ENCODE measurements at places on chromosomes 12 and 14.

- no peak for DNase-seq
These were observed 181.3 kb upstream of the SLC38A2 start for GRCh38 chr12:46553911-46554310.

DNA sequence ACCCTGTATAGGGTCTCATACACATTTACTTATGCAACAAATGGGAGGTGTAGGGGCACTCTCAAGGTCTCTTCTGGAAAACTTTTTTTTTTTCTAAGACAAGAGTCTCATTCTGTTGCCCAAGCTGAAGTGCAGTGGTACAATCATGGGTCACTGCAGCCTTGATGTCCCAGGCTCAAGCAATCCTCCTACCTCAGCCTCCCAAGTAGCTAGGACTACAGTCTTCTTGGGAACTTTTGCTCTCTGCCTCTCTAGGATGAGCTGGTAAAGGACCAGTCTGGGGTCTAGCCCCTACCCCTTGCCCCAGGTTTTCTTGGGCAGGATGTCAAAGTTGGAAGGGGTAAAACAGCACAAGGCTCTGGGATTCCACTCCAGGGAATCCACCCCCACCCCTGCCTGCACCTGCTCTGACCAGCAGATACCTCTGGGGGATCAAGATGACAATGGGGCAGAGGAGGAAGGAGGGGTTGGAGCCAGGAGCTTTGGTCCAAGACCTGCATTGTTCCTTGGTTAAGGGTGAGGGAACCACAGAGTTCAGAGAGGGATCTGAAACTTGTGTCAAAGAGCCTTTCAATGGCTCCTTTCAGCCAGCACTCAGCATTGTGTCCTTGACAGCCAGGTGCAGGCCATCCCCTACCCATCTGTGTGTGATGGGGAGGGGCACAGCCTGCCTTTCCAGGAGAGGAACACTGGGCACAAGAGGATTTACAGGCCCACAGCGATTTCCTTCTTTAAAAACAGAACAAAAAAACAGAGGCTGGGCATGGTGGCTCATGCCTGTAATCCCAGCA, 12.2 kb downstream of the CTDSP2 start:
- no peak for DNase-seq

DNA sequence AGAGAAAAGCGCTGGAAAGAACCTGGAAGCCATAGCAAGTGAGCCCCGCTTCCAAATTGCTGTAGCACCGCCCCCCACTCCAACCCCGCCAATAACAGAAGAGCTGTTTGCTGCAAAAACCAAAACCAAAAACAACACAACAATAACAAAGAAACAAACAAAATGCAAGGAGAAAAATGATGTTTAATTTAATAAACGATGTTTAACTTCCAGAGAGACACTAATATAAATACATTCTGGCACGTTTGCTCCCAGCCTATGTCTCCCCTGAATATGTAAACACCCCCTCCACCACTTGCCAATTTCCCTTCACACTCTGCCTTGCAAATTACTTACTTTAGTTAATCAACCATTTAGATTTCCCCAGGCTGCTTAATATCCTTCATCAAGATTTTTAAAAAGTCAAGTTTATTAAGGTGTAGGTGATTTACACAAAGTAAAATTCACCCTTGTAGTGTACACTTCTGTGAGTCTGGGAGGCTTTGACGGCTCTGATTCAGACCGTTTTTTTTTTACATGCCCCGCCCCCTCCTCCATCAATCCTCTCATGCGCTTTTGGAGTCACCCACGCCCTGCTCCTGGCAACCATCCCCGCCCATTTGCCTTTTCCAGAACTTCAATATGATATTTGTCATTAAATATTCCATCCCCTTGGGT, 482 bp upstream of the IFI27L2 start:
- DNase-seq, result no peak

- no peak for DNase-seq
These were observed 565 bp downstream of the CCDC77 start for GRCh38 chr12:402029-402389.

DNA sequence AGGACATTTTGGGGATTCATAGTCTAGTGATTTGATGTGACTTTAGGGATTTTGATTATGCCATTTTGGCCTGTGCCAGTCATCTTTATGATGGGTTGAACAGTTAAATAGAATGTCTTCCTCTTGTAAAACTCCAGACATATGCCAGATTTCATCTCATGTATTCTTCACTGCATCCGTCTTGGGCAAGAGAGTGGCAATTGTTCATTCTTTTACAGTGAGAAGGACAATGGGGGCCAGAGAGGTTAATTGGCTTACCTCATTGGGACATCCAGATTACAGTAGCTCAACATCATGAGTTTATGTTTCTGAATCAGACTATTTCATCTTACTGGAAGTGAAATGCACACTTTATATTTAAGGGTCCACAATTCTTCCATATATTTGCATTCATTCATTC, 108.2 kb upstream of the SLC38A2 start:
- DNase-seq, result no peak

- DNase-seq, result no peak
These were observed 67.9 kb downstream of the NOS1 start for GRCh38 chr12:117293510-117293909.

DNA sequence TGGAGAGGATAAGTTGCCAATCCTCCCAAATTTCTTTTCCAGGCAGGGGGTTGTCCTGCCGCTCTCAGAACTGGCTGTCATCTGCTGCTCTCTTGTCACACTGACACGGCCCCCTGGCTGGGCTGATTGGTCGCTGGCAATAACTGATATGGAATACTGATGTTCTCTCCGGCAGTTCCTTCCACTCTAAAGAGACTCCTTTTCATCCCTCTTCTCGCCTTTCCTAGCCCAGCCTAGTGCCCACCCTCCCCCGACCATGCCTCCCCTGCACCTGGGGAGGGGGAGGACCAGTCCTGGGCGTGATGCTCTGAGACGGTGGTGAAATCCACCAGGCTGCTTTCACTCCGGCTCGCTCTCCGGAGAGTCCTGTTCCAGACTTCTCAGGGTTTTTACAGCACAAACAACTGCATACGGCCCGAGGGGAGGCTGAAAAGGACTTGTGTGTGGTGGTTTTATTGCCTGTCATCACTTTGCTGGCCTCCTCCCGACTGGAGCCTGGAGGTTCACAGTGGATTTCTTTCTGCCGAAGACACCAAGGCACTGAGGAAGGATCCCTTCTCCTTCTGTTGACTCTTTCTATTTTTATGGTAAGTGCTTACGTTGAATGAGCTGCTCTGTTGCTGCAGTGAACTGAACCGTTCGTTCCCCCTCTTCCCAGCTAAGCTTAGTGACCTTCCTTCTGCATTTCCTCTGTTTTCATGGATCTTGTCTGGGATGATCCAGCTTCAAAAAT, at the start of gene ANO4:
Gene ANO4, plus strand, starts transcription at position 336 of the 733 bp plus-strand sequence. CDS start 107,010 bp downstream, outside the sequence.
- no peak for DNase-seq

DNA sequence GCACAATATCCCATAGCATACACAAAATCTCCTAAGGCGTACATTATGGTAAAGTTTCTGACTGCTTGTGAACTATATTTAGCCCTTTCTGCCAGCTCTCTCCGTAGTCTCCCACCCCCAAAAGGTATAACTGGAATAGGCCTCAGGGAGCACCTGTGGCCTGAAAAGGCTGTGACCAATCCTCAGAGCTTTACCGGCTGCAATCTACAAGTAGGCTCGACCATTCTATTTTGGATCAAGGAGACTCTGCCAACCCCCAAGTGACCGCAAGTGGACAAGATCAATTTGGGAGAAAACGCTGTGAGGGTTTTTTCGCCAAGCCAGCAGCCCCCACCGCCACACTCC, 1.2 kb downstream of the PPTC7 start:
- no peak for DNase-seq

GRCh38 chr14:102103062-102103695, 16.3 kb upstream of the HSP90AA1 start:
- no peak for DNase-seq

DNA sequence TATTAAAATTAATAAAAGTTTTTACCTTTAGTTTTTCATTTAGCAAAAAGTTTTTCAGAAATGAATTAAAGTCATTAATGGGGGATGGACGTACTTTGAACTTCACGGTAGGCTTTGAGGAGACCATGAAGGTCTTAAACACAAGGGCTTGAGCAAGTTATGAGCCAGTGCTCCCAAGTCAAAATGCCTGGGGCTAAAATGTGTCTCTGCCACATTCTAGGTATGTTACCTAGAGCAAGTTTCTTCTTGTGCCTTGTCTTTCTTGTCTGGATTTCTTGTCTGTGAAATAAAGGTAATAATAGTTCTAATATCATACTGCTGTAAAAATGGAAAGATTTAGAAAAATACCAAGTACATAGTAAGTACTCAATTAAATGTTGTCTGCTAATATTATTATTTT, 132.7 kb upstream of the USP15 start:
- DNase-seq, result no peak

- DNase-seq, result no peak
These were observed 183.8 kb upstream of the ARHGAP5 start for GRCh38 chr14:31893221-31893757.

DNA sequence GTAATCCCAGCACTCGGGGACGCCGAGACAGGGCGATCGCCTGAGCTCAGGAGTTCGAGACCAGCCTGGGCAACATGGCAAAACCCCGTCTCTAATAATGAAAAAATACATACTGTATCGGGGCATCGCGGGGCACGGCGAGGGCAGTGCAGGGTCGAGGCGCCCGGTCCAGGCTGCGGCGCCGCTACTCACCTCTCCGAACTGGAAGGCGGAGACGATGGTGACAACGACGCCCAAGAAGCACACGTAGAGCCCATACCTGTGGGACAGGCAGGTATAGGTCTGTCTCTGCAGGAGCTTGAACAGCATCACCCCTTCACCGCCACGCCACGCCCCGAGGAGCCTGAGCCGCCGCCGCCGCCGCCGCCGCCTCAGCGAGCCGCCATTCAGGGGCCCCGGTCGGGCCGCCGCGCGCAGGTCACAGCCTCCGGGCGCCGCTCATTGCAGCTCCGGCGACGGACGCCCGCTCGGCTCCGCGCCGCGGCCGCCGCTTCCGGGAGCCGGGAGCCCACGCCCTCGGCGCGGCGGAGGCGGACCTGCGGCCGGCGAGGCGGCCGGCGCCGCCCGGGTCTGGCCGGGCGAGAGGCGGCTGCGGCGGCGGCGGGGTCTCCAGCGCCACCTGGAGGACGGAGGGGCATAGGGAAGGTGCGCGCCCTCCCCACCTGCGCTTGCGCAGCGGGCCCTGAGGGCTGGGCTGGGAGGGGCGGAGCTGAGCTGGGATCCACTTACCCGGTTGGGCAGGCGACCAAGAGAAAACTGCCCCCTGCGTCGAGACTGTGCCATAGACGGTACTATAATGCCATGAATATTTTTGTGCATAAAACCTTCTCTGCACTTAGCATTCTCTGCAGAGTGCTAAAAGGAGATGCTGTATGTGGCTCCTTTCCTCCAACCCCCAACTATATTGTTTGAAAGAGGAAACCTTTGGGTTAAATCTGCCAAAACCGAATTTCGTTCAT, at the start of gene GNPTAB:
Gene GNPTAB, minus strand, starts transcription at position 593 of the 959 bp plus-strand sequence. Its CDS starts 284 bp downstream, at position 309.
- DNase-seq, result peak; percentile 82

- DNase-seq, result no peak
These were observed 145.7 kb downstream of the C12orf42 start for GRCh38 chr12:103350116-103350515.

DNA sequence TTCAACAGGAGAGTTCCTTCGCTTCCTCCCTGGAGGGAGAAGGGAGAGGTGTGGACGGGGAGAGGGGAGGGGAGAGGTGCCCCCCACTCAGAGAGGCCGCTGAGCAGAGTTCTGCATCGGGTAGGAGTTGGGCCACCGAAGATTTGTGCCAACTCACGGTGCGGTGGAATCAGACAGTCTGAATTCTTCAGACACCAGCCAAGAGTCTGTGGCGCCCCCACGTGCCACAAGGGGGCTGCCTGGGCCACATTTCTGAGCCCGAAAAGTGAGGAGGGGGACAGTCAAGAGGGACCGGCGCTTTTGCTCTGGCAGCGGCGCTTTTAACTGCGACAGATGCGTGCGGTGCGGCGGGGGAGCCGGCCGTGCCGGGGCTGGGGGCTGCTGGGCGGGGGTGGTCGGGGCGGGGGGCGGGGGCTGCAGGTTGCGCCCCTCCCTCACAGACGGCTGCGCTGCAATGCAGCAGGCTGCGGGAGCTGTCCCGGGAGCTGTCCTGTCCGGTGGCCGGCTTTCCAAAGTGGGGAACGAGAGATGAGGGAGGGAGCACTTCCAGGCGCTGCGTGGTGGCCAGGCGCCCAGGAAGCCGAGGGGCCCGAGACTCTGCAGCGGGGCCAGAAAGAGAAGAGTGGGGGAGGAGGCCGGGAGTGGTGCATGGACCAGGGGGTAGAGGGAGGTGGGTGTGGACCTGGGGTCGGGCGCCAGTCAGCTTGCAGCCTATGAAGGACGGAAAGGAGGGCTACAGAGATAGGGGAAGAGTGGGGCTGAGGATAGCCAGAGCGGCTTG, 975 bp upstream of the RTL1 start:
- DNase-seq, result no peak

GRCh38 chr12:124527861-124528561, 39.4 kb downstream of the NCOR2 start:
- DNase-seq, result no peak

DNA sequence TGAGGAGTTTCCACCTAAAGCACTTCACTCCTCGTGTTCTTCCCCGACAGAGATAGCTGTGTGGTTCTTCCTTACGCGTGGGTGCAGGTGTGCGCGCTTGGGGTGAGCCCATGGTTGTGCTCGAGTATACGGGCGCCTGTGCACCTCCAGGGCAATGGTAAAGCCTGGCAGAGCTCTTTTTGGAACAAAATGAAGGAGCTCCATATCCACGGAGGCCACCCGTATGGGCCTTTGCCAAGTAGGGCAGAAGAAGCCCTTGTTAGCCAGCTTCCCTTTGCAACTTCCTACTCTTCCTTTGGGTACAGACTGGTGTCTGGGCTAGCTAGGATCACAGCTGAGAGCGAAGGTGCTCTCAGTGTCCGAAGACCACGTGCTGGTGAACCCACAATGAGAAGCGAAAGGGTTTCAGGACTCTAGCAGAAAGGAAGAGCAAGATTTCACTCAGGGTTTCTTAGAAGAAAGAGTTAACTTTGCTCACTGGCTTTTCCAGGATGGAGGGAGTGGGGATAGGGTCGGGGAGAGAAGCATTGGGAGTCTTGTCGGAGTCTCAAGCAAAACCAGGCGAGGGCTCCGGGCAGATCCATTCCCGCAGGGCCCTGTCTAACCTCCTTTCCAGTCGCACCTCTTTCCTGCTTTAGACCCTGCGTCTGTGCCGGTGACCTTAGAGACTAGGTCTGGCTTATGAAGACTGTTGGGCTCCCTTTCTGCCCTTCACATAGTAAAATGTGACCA, 960 bp upstream of the LRFN5 start:
- DNase-seq, result no peak

DNA sequence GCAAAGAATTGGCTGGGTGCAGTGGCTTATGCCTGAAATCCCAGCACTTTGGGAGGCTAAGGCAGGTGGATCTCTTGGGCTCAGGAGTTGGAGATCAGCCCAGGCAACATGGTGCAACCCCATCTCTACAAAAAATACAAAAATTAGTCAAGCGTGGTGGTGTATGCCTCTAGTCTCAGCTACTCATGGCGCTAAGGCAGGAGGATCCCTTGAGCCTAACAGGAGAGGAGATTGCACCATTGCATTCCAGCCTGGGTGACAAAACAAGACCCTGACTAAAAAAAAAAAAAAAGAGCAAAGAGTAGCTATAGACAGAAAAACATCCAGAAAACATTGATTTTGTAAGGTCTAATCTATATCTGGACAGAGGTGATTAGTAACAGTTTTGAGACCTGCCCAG, 25.0 kb downstream of the KIF21A start:
- DNase-seq, result no peak

- no peak for DNase-seq
These were observed 19.8 kb downstream of the STYK1 start for GRCh38 chr12:10654003-10654402.

All from activated CD8-positive, alpha-beta memory T cell treated with anti-CD3 and anti-CD28 coated beads for 48 hours (primary cell).